Forelimb muscle (tissue), 1 donor: ENCODE measurements at places on chromosomes 1 and 21.

DNA sequence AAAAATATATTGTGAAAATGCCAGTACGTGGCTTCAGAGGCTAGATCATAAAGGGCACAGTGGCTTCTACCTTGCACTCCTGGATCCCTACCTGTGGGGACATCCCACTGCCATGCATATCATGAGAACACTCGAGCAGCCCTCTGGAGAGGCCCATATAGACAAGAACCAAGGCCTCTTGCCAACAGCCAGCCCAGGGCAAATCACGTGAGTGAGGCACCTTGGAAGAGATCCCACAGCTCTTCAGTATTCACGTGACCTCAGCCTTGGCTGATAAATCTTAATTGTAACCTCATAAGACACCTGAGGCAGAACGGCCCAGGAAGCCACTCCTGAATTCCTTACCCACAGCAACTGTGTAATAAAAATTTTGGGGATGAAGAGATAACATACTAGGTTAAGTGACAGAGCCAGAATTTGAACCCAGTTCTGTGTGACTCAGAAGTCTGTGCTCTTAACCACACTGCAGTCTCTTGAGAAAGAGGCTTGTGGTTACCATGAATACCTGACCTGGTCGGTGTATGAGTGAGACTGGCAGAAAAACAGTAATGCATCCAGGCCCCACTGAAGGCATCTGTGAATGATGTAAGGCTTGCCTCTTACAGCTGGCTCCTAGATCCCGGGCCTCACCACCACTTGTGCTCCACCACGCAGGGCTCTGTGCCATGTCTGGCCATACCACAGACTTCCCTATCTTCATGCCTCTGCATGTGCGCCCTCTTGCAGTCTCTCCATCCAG lies 6.9 kb upstream of the A3GALT2 start:
- no peak for DNase-seq

DNA sequence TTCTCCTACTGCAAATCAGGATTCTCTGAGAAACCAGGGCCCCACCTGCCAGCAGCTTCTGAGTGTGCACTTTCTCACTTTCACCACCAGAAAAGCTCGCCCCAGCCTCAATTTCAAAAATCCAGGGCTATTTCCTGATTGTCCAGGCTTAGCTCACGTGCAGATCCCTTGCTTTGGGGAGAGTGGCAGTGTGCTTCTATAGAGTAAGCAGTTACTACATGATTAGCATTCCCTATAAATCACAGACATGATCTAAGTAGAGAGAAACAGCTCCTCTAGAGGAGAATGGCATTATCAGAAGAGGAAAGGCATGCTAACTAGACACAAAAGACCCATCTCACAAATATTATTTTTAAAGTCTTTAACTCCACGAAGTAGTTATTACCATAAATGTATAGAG lies 456.0 kb upstream of the PKN2 start:
- DNase-seq, result no peak

- no peak for DNase-seq
Measured at GRCh38 chr1:56491441-56491840, 87.9 kb downstream of the PLPP3 start.

DNA sequence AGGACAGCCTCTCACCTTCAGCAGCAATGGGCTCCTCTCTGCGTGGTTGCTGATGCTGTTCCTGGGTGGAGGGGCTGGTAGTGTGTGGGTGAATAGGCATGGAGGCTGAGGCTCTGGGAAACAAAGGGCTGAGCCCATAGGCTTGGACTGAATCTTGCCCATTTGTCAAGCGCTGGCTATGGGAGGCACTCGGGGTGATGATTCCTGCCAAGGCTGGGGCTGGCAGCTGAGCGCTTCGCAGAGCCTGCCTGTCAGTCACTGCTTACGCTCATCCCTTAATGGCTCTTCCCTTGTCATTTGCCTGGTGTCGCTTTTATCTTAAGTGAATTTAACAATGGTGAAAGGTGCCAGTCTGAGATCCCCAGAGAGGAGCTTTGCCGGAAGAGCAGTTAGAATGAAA lies 353.3 kb downstream of the PBX1 start:
- no peak for DNase-seq

DNA sequence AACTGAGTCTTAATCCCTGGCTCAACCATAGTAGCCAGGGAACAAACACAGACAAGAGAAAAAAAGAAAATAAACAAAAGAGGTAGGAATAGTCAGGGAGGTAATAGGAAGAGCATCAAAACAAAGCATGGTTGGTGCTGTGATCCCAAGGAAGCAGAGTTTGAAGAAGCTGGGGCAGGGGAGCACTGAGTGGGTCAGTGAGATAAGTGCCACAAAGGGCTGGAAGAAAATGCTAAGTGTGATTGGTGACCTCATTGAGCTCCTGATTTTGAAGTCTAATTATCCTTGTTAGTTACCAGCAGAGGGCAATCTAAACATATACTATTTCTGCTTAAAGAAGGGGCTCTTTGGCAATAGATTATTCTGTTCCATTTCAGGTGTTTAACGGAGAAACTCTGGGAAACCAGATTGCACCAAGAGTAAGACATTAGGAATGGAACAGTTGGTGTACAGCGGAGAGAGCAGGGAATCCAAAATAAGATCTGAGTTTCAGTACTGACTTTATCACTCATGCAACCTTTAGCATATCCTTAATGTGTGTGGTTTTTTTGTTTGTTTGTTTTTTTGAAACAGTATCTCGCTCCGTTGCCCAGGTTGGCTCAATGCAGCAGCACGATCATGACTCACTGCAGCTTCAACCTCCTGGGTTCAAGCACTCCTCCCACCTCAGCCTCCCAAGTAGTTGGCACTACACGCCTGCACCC lies 30.7 kb upstream of the KIAA1614 start:
- peak; percentile 24 for DNase-seq

DNA sequence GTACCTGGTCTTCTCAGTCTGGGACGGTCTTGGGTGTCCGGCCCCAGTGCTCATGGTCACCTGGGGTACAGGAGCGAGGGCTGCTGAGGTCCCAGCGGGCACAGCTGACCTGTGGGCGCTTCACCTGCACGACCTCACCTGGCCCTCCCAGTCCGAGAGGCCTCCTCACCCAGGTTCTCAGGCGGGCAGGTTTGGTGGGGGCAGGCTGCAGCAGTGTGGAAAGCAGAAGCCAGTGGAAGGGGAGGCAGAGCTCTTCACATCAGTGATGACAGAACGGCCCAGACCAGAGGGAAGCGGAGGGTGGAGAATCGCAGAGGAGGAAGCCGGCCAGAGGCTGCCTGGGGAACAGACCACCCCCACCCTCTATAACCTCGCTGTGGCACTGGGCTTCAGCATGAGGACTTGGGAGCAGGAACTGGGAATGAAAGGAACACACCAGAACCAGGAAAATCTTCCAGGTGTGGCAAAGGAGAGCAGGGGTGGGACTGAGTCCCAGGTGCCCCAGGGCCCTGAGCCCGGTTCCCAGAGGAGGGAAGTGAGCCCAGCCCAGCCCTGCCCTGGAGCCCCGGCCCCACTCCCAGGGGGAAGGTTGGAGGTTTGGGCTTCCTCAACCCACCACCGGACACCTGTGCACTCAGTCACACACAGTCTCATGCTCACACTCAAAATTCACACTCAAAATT lies 265.2 kb upstream of the VAMP3 start:
- DNase-seq, result no peak

DNA sequence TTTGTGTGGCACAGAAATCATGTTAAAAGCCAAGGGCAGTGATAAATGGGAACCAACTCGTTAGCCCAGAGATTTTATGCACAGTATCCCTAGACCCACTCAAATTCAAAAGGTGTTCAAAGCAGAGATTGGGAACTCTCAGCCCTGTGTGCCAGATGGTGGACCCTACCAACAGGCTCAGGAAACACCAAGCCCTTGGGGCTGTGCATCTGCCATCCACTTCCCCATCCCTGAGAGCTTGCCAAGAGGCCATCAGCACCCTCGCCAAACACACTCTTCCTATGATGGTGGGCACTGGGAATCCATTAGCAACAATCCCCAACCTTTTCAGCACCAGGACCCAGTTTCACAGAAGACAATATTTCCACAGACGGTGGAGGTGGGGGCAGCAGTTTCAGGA lies 194.2 kb upstream of the NFIA start:
- DNase-seq, result no peak

DNA sequence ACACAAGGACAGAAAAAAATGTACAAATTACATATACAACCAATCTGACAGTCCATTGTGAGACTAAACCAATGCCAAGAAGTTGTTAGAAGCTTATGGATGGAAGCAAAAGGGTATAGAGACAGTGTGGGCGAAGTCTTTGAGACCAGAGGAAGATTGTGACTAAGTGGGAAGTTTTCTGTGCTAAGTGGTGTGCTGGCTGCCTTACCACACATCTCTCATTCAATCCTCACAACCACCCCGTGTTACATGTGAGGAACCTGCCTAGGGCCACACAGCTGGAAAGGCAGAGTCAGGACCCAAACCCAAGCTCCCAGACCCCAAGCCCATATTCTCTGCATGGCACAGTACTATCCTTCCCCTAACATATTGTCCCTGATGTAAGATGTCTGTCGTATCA lies 53.5 kb upstream of the DUSP10 start:
- no peak for DNase-seq

DNA sequence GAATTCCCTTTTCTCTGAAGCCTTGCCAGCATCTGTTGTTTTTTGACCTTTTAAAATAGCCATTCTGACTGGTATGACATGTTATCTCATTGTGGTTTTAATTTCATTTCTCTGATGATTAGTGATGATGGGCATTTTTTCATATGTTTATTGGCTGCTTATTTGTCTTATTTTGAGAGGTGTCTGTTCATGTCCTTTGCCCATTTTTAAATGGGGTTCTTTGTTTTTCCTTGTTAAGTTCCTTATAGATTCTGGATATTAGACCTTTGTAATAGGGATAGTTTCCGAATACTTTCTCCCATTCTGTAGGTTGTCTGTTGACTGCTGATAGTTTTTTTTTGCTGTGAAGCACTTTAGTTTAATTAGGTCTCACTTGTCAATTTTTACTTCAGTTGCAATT lies 54.0 kb upstream of the C1orf185 start:
- DNase-seq, result no peak

DNA sequence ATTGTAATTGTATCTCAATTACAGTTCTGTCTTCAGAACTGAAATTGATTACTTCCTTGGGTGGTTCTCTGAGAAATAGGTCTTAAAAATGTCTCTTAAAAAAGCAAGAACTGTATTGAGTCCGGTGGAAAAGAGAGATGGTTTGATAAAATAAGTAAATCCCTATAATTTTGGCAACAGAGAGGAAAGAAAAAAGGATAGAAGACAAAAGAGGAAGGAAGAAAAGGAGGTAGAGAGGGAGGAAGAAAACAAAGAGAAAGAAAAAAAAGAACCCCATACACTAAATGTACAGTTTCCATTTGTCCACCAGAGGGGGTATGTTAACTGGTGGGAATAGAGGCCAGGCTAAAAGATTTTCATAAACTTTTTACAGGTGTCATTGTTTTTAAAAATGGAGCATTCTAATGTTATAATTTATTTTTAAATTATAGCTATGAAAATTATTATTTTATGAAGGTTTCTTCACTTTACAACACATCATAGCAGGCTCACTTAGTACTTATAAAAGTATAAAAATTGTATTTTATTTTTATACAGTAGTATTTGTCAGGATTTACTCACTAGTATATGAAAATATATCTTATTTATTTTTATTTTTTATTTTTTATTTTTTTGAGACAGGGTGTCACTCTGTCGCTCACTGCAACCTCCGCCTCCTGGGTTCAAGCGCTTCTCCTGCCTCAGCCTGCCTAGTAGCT lies 2.1 kb upstream of the UBE2T start:
- no peak for DNase-seq

DNA sequence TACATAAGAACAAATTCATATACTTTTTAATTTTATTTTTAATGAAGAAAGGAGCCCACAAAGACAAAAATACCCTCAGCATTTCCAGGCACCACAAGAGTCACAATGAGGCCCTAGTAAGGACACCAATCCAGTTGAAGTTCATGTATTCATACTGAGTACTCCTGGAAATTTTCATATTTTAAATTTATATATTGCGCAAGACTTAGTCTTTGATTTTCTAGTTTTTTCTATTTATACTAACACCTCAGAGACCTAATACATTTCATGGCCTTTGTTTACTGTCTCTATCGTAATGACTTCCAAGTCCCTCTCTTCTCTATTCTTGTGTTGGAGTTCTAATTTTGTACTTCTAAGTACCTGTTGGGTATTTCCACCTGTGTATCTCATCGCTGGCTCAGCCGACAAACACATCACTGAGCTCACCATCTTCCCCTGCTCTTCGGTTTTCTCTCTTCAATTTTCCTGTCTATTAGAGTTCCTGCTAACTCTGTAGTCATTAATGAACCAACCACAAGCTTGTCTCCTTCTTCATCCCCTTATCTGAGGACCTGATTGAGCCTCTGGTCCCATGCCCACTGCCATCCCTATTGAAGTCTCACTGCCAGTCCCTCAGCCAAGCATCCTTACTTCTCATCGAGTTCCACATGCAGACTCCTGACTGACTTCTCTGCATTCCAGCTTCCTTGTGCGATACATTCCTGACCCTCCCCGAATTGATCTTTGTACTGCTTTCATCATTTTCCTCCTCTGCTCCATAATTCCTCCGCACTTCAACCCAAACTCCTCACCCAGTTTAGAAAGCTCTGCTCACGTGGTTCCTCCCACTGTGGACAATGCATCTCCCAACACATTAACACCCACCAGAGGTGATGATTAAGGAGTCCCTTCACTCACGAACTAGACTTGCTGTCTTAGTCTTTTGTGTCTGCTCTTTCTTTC lies 17.3 kb upstream of the IRF2BP2 start:
- DNase-seq, result no peak

- peak; percentile 32 for DNase-seq
Measured at GRCh38 chr1:11681071-11681771, at the start of gene MAD2L2. Gene MAD2L2 (minus strand): TSS chr1:11681148. CDS start chr1:11680601, 547 bp downstream.

DNA sequence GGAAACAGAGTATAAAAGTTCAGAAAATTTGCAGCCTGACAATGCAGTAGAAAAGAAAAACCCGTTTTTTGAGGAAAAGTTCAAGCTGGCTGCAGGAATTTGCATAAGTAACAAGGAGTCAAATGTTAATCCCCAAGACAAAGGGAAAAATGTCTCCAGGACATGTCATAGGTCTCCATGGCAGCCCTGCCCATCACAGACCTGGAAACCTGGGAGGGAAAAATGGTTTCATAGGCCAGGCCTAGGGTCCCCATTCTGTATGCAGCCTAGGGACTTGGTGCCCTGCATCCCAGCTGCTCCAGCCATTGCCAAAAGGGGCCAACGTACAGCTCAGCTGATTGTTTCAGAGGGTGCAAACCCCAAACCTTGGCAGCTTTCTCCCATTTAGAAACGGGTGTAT lies 3.6 kb upstream of the KCNT2 start:
- no peak for DNase-seq

GRCh38 chr1:151472856-151473731 lies 13.8 kb upstream of the POGZ start:
- DNase-seq, result peak; percentile 25

GRCh38 chr1:66542811-66543767 lies 9.1 kb downstream of the SGIP1 start:
- no peak for DNase-seq

DNA sequence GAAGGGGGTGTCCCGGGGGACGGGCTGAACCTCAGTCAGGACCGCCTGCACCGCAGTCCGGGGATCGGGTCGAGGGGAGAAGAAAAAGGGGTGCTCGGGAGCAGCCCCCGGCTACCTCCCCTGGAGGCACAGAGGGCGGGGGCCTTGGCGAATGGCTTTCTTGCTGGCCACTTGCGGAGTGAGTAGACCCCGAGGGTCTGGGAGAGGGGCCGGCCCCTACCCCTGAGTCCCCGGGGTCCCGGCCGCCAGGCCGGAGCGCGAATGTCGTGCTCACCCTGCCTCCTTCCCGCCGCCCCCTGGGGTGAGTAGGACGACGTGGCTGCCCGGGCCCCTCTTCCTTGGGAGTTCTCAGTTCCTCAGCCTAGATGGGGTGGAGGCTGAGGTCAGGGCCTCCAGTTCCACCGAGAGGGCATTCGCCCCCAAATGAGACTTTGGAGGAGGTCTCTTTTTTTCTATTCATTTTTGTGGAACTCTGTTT lies 113.0 kb downstream of the OSBPL9 start:
- DNase-seq, result no peak
